ENCODE measurements at places on chromosomes 11 and 22.

DNA sequence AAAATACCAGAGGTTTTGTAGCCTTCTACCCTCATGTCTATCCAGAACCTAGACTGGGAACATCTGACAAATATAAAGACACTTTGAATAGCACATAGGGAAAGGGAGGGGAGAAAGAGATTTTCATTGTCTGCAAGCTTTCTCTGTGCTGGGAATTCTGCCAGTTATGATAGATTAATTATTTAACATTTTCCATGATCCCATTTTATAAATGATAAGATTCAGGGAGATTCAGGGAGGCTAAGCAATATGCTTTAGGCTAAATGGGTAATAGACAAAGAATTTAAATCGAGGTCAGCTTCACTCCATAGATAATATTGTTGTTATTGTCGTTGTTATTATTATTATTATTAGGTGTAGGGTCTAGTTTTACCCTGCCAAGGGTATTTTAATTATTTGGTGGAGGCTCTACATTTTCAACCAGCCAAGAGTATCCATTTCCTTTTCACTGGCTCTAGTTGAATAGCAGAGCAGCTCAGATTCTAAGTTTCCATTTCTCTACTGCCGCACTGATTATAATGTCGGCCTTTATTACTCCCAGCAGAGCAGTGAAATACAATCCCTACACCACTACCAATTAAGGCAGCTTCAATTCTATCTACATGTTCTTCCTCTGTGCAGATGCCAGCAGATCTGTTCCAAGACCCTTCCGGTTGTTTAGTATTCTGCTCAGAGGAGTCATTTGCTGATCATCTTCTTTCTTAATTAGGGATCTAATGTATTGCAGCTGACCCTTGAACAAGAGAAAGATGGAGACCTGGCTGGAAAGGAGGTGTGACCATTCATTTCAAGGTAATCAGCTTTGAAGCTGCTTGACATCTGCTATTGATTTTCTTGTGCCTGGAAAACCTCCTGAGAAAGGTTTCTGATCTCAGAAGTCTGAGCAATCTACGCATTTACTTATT lies 23.8 kb upstream of the SYN3 start:
- no peak for DNase-seq

DNA sequence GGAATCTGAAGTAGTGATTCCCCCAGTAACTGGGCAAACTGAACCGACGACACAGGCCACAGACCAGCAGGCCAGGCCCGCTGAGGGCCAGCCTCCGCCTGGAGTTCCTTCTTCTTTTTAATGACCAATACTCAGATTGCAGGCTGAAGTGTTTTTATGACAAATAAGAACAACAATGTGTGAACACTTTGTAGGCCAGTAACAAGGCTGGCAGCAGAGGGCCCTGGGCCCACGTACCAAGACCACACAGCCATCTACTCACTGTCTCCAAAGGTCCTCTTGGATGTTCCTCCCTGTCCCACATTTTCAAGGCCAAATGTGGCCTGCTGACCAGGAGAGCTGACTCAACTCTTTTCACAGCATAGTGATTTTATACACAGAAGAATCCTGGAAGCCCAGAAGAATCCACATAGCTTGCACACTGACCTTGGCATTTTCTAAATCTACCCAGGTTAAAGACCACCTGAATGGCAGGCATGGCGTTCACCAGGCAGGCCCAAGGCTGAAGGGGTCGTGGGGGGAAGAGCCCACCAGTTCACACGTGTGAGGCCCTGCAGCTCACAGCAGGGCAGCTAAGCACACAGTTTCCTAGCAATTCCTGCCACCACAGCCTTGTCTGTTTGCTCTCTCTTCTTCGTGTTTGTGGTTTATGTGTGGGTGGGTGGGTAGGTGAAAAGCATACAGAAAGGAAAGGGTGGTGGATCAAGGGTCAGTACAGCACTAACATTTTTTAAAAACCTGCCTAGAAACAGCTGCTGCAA lies 13.3 kb downstream of the SMCO4 start:
- DNase-seq: no peak

DNA sequence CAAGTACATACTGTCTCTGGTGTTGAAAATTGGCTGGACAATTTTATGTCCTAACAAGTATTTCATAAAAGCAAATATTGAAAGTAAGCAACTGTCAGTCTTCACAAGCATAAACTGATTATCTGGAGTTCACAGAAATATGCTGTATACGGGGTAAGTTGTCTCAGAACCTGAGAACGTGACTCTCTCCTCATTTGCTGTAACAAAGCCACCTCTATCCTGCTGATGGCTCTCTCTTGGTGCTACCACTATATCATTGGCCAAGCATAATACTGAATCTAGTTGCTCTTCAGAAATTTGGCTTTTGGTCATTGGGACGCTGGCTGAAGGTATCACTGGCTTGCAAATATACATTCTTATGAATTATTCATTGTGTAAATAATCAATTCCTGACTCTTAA lies 1078.0 kb downstream of the LRRC4C start:
- no peak for DNase-seq

- DNase-seq: no peak
Measured at GRCh38 chr11:62018981-62019664, 51.7 kb upstream of the FTH1 start.

DNA sequence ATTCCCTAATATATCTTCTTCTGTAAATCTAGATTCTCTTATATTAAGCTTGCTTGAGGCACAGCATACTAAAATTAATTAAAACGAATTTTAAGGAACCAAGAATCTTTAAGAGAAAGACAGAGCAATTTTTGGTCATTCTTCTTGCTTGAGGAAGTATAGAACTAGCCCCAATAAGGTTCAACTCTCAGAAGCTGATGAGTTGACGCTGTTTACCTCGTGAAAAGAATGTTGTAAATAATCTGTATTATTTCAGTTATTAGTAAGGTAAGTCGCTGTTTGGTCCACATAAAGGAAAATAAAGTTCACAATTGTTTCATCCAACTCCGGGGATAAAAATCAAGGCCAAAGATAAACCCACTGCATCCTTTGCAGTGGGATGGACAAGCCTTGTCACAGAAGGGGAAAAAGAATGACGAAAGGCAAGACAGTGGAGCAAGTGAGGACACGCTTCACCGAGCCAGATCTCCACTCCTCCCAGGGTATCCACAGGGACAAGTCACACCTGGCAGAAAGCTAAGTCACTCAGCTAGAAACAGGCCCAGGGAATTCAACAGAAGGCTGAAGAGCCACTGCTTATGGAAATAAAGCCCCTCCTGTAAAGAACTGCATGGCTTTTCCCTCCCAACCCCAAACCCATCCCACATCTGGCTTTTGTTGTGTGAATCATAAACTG lies 752 bp downstream of the POU2AF1 start:
- peak; percentile 7 for DNase-seq

DNA sequence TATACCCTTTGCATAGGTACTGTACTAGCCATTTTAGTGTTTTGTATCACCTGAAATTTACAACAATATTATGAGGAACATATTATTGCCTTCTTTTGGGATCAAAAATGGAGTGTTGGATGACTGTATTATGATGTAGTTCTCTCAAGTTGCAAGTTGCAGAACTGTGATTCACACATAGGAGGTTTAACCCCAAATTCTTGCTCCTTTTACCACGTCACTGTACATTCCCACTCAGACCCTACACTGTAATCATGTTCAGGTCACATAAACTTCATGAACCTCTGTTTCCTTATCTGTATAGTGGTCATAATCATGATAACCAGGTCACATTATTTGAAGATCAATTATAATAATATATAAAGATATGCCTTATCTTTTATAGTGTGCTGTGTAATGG lies 925.1 kb upstream of the TENM4 start:
- DNase-seq: no peak

- no peak for DNase-seq
Measured at GRCh38 chr11:97048481-97048880, 658.7 kb downstream of the JRKL start.

DNA sequence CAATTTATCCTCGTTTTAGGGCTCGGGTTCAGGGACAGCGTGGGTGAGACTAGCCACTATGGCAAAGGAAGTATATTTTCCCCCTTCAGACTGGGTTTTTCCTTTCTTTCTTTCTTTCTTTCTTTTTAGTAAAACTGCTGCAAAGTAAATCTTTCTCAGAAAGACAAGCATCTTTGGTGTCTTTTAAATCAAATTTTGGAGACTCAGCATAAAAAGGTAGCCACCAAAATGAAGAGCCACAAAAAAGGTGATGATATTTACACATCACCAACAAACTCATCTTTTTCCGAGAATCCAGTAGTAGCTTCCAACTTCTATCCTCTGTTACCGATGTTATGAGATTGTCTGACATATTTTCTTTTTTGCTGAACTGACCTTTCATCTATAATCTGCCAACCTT lies 88.6 kb downstream of the MPPED2 start:
- DNase-seq: no peak

DNA sequence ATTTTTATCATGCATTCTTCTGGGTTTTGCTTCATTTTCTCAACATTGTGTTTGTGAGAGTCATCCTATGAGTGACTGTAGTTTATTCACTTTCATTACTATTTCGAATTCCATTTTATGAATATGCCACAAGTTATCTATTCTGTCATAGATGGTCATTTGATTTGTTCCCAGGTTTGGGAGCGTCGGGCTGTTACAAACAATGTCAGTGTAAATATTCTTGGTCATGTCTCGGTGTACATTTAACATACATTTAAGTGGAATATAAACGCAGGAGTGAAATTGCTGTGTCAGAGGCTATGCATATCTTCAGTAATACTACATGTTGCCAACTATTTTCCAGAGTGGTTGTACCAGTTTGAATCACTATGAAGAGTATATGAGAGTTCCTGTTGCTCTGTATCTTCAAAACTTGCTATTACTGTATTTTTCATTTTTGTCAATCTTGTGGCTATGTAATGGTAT lies 2.4 kb downstream of the TRIM44 start:
- DNase-seq: no peak

Data from AG09309 (cell line).